Stimulated activated CD4-positive, alpha-beta T cell treated with anti-CD3 and anti-CD28 coated beads, Interleukin-12 subunit alpha, Interleukin-12 subunit beta, amount 100 ng/mL, for 4 hours (primary cell): ENCODE measurements at places on chromosomes 12 and 14.

- DNase-seq, result no peak
Measured at GRCh38 chr12:130983328-130984017, 29.8 kb downstream of the ADGRD1 start.

DNA sequence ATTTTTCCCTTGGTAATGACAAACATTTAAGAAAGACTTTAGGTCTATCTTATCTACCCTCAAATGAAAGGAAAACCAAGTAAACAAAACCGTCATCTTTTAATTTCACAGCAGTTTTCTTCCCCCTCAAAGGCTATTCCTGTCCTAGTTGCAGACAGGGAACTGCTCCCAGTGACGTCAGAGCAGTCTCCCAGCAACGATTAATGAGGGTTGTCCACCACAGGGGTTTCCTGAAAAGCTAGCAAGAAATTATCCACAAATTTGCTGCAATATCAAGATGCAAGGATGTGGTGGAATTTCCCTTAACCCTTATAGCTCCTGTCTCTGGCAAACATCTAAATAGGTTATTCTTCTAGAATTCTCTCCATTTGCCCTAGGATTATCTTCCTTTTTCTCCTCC lies 89.1 kb upstream of the STAC3 start:
- DNase-seq, result no peak

DNA sequence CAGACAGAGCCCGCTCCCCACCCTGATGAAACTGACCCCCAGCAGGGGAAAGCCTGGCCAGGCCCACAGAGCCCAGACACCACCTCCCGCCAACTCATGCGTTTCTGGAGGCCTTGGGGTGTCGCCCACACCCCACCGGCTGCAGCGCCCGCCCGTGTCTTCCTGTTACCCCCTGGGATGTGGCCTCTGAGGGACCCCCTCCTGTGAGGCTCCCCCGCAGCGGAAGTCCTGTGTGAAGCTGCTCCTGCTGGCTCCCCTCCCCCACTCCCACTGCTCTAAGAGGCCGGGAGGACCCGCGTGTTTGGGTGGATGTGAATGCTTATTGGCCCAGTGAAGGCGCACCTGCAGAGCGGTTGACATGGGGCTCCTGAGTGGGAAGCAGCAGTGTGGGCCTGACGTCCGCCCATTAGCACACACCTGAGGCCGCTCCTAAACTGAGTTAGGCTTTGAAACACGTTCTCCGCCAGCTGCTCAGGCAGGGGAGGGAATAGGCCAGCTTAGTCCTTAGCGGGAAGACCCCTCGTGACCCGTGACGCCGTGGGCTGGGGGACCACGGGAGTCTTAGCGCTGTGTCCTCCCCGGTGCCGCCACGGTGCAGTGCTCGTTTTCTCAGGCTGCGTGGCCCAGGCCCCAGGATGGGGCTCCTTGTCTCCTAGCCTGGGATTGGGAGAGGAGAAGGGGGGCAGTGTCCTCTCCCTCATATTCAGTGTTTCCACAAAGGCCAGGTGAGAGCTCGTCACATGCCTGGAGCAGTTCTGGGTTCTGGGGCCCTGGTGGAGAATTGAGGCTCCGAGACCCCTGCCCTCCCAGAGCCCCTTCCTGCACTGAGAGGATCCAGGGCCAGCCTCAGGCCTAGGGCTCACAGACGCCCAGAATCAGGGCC lies 323.4 kb upstream of the SFSWAP start:
- DNase-seq, result no peak

DNA sequence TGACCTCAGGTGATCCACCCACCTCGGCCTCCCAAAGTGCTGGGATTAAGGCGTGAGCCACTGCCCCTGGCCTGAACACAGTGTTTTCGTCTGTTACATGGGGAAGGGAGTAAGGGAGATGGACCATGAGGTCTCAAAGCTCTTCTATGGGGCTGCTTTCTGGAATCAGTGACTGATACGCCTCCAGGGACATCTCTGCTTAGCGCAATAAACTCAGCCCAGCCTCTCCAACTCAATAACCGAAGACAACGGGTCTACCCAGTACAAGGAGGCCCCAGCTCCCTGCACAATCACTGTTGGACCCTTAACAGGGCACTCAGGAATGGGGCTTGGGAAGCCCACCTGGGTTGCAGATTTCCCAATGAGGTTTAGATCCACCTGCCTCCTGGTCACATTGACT lies 42.6 kb upstream of the CHGA start:
- no peak for DNase-seq

DNA sequence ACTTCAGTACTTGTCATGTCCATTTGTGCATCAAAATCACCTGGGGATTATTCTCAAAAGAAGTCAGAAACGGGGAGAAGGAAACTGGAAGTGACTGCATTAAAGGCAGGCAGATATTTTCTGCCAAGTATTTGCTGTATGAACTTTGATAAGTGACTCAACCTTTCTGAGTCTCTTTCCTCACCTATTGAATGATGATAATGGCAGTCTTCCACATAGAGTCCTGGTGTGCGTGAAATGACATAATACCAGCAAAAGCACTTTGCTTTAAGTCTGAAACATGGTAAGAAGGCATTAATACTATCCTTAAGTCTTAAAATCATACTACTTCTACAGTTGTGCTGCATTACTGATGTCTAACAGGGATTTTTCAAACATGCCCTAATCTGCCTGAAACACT lies 278.5 kb downstream of the ADAMTS20 start:
- no peak for DNase-seq

GRCh38 chr12:77007476-77007875 lies 57.9 kb downstream of the E2F7 start:
- DNase-seq, result no peak

DNA sequence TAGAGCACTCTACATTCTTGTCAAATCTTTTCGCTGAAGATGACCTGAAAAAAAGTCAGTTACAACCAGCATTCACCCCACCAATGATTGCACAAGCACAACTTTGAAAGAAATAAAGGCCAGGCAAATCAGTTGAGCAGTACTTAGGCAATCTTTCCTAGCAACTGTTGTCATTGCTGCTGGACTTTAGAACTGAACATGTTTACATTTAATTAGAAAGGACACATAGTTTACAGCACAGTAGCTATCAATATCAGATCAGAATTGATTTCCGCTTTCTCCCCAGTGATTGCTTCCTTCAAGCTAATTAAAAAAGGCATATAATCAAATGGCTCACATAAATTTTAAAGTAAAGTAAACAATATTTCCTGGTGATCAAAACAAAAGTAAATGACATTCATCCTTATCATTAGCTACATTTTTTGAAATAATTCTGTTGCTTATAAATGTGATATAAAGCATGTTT lies 128.4 kb downstream of the FOXA1 start:
- no peak for DNase-seq

GRCh38 chr12:48221645-48222044 lies 18.6 kb upstream of the OR10AD1 start:
- no peak for DNase-seq

DNA sequence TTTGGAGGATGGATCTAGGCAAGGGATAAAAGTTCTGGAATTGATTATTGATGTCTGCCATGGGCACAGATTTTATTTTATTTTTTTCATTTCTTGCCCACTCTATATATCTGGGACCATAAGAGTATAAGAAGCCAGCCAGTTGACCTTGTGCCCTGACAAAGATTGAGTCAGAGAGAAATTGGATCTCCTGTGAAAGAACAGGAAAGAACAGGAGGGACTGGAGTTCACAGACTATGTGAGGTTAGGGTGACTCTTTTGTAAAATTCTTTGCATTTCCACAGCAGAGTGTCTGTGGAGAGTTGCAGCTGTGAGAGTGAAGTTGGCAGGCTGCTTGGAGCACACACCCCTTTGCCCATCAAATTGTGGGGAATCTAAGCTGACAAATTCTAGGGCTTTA lies 358.4 kb upstream of the TBX3 start:
- no peak for DNase-seq

DNA sequence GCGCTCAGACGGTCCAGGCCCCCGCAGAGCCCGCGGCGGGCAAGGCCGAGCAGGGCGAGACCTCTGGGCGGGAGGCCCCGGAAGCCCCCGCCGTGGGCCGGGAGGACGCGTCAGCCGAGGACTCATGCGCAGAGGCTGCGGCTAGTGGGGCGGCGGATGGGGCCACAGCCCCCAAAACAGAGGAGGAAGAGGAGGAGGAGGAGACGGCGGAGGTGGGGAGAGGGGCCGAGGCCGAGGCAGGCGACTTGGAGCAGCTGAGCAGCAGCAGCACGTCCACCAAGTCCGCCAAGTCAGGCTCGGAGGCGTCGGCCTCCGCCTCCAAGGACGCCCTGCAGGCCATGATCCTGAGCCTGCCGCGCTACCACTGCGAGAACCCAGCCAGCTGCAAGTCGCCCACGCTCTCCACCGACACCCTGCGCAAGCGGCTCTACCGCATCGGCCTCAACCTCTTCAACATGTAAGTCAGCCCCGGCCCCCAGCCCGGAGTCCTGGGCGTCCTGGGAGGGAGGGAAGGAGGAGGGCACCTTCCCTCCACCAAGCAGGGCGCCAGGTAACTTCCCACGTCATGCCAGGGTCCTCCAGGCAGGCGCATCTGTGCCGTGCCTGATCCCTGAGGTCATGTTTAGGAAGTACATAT lies 72.4 kb downstream of the IQSEC3 start:
- DNase-seq, result peak; percentile 15

DNA sequence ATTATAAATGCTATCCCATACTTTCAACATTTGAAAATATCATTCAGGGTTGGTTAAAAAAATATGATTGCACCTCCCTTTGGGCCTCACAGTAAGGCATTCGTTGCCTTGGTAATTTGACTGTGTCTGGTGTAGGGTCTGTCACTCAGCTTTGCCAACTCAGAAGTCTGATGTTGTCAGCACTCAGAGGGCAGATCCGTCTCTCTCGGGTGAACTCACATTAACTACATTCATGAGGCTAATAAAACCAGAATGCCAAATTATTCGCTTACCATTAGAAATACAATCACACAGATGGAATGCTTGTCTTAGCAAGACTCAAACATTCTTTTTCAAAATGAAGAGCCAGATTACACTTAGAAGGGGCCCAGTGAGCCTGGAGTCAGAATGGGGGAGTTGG lies 53.0 kb downstream of the NPAS3 start:
- no peak for DNase-seq

- DNase-seq, result no peak
Measured at GRCh38 chr14:101851736-101852405, 90.4 kb downstream of the PPP2R5C start.

- no peak for DNase-seq
Measured at GRCh38 chr14:77314043-77314442, 6.6 kb downstream of the POMT2 start.

- no peak for DNase-seq
Measured at GRCh38 chr14:65057695-65058094, 44.6 kb downstream of the MAX start.

DNA sequence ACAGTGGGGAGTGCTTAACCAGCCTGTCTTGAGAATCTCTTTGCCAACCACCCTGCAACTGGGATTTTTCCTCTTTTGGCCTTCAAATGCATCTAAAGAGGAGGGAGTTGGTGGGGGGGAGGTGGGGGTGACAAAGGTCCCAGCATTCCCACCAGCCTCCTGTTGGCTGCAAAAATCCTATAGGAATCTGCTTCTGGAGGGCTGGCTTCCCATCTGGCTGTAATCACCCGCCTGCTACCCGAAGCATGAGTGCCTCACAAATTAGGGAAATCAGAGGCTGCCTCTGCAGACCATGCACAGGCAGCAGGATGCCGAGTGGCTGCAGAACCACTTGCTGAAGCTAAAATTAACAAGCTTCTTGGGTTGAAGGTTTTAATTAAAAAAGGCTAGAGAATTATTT lies 73.9 kb upstream of the WSCD2 start:
- no peak for DNase-seq

- no peak for DNase-seq
Measured at GRCh38 chr14:91119556-91120311, 5.9 kb downstream of the DGLUCY start.

DNA sequence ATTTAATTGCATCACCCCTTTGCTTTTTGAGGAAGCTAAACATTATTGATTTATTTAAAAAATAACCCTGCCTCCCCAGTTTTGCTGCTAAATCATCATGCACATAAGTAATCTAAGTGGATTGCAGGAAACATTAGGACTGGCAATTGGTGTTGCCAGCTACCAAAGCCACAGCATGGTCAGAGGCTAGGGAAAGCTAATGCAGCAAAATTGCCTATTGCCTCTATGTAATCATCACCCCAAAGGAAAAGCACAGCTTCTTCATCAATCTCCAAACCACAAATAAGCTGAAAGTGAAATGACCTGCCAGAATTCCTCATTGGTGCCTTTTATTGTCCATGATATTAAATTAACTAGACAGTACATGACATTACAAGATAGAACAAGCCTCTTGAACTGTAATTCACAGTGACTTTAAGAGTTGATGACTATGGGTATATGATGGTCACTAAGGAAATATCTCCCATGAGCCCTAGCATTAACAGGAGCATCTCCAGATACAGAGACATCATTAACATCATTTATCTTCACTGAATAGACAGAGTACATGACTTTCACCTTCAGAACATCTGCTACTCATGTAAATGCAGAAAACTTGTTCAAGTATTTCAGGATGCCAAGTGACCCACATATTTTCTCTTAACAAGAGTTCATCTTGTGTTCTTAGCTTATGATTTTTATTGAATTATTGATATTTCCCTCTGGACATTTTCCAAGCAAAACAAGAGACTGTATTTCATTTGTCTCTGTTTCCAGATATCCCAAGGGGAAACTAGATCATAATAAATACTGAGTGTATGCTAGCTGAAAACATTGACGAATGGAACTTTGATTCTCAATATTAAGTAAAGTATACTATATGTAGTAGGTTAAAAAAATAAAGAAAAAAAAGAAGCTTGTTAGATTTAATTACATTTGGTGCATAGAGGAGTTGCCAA lies 29.4 kb downstream of the PTPRR start:
- no peak for DNase-seq

- DNase-seq, result no peak
Measured at GRCh38 chr12:87822923-87823322, 206.3 kb downstream of the C12orf50 start.

- DNase-seq, result no peak
Measured at GRCh38 chr12:131854861-131855476, 26.8 kb downstream of the MMP17 start.

DNA sequence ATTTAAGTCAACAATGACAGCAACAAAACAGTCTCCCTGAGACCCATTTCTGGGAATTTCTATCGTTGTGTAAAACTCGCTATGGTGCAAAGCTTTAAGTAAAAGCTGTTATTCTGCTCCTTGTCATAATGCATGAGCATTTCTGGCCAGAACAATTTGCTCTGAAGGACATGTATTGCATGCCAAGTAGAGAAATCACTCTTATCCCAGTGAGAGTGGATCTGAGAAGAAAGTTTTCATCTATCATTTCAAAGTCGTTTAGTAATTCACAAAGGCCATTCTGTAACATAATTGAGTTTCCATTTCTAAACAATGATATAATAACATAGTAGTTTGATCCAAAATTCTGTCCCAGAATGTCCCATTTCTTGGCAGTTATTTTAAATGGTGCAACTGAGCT lies 86.6 kb downstream of the TBC1D30 start:
- no peak for DNase-seq

GRCh38 chr14:22981090-22981875 lies 1.1 kb downstream of the AJUBA start:
- peak; percentile 19 for DNase-seq

- no peak for DNase-seq
Measured at GRCh38 chr14:91154851-91155625, 41.2 kb downstream of the DGLUCY start.

GRCh38 chr12:81360916-81361315 lies 283.0 kb downstream of the ACSS3 start:
- DNase-seq, result no peak
